ENCODE measurements at places on chromosomes 7 and 10.
A peak's percentile ranks its signal among the peaks of the same experiment; 100 is the strongest.

DNA sequence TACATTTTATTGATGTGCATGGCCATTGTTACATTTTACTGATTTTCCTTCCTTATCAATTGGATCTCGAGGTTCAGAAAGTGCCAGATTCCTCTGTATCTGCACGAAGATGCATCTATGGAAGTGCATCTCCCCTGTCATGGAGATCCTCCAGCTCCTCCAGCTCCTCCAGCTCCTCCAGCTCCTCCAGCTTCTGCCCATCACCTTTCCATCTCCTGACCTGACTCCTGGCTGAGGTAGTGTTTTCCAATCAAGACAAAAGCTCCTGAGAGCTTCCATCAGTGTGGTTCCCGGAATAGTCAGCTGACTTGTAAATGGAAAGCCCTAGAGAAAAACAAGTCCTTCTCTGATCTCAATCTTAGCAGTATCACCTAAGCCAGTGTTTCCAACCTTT, 90.8 kb upstream of the KLF6 start:
- no peak for DNase-seq

GRCh38 chr10:32949221-32949678, 8.8 kb downstream of the ITGB1 start:
- no peak for DNase-seq

DNA sequence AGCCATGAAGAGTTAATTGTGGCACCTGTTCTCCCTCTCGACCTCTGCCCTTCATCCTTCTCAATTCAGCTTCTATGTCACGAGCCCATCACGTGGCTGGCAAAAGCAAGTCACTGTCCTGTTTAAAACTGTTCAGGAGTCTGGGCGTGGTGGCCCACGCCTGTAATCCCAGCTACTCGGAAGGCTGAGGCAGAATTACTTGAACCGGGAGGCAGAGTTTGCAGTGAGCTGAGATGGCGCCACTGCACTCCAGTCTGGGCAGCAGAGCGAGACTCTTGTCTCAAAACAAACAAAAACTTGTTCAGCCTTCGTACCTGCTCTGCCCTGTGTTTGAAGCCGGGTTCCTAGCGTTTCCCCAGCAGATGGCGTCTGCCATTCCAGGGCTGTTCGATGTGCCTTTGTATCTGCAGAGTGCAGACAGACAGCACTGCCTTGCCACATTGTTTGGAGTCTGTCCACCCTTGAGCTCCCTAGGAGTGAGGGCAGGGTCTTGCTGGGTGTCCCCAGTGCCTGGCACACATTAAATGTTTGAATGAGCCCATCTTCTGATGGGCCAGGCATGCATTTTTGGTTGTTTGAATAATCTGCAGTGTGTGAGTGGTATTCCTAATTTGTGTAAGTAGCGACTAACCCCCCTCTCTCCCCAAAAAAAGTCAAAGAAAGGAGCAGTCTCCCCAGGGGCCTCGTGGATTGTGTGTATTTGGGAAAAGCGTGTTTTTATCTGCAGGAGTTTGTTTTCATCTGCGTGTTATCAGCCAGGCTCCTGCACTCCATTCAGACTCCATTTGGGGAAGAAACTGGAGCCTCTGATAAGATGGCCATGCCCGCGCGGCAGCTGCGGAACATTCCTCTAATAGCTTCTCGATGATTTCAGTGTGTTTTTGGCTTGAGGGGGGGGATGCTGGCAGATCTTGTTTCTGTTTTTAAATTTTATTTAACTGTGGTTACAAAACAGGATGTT, 61.2 kb downstream of the DNAJB6 start:
- DNase-seq: no peak

GRCh38 chr7:20232848-20233247, 15.7 kb upstream of the MACC1 start:
- DNase-seq: no peak

GRCh38 chr10:88116481-88116880, 253.1 kb downstream of the PTEN start:
- no peak for DNase-seq

GRCh38 chr10:10014846-10015245, 1002.8 kb upstream of the CELF2 start:
- DNase-seq: no peak

DNA sequence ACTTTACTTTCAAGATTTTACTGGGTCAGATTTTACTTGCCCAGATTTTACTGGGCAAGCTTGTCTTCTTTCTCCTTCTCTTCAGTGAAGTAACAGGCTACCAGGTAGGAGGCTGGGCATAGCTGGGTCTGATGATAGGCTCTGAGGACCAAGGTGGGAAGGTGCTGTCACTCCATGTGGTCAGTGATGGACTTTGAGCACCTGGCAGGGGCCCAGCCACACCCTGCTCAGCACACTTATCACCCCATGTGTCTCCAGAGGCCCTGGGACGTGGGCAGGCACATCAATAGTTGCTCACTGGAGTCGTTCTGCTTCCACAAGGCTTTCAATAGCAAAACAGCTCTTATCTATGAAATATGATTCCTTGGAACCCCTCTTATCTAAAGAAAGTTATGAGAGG, 70.5 kb upstream of the GPR26 start:
- no peak for DNase-seq

DNA sequence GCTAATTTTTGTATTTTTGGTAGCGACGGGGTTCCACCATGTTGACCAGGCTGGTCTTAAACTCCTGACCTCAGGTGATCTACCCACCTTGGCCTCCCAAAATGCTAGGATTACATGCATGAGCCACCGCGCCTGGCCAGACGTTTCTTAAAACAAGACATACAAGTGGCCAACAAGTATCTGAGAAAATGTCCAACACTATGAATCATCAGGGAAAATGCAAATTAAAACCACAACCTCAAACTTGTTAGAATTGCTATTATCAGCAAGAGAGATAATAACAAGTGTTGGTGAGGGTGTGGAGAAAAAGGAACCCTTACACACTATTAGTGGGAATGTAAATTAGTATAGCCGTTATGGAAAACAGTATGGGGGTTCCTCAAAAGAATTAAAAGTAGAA, 148.6 kb downstream of the SUGCT start:
- no peak for DNase-seq

DNA sequence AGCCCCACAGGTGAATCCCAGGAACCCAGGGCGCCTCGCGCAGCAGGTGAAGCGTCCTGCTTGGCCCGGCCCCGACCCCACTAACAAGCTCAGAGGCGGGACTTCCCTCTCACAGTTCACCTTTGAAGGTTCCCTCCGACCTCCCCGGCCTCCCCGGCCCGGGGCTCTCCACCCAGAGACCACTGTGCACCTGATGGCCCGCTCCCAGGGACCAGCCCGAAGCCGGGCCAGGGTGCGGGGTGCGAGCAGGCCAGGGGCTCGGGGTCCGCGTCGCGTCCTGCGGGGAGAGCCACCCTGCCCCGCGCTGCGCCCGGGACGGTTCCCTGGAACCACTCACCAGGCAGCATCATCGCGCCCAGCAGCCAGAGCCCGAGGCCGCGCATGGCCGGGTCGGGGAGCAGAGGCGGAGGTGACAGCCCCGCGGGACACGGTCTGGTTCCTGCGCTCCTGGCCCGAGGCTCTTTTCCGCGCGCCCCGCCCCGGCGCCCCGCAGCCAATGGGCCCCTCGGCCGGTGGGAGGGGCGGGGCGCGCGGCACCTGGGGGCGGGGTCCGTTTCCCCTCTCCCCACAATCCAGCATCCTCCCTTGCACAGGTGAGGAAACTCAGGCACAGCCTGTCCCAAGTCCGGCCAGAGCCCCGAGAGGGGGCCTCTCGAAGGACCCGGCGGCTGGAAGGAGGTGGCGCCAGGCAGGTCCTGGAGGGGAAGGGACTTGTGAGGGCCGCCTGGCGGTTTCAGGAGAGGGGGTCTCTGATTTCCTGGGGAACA, at the start of gene ADAM8:
TSS of gene ADAM8 (minus strand) at position 434 of the 767 bp plus-strand sequence. CDS start at position 383, 51 bp downstream.
- peak; percentile 77 for DNase-seq

DNA sequence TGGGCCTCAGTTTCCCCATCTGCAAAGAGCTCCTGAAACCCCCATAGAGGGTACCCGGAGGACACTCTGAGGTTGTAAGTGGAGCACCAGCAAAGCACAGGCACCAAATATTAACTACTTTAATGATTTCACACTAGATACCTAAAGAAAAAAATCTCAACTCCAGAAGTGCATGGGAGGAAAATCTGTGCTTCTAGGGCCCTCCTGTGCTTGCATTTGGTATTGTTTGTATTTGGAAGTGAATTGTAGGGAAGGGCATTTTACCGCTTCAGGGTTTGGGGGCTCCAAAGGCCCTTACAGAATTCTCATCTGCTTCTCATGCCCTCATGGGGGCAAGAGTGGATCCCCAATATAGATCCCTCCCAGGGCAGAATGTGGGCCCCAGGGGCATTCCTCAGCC, 22.4 kb upstream of the DRGX start:
- no peak for DNase-seq

DNA sequence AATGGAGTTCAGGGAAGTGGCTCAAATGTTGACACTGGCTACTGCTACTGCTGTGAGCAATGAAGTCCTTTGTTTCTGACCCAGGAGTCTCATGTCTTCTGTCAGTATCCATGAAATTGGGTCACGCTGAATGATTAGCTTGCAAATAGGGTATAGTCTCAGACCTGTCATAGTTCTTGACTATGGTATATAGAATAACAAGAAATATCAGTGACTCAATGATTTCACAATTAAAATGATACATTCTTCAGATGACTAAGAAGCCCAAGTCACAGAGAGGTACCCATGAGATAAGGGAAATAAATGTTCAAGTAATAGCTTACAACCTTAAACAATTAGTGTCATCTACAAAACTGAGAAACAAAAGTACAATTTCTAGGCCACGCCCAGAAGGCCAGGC, 89.3 kb downstream of the LYZL2 start:
- no peak for DNase-seq

- DNase-seq: no peak
Observed at GRCh38 chr7:38801786-38802185, 107.2 kb downstream of the VPS41 start.

GRCh38 chr7:156827587-156828203, 65.3 kb downstream of the LMBR1 start:
- no peak for DNase-seq

DNA sequence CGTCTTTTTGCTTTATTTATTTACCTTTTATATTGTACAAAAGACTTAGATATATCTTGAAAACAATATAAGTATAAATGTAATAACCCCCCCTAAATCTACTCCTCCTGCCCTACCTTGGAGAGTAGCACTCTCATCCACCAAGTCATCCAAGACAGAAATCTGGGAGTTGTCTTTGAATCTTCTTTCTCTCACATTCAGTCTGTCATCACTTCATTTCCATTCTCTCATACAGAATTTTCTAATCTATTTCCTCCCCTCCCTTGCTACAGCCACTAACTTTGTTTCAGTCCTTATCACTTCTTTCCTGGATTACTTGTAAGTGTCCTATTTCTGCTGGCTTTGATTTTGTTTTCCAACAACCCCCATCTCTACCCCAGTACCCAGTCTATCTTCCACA, 170.6 kb downstream of the SEMA3D start:
- no peak for DNase-seq

GRCh38 chr10:93573051-93573909, 6.8 kb downstream of the FFAR4 start:
- DNase-seq: no peak

DNA sequence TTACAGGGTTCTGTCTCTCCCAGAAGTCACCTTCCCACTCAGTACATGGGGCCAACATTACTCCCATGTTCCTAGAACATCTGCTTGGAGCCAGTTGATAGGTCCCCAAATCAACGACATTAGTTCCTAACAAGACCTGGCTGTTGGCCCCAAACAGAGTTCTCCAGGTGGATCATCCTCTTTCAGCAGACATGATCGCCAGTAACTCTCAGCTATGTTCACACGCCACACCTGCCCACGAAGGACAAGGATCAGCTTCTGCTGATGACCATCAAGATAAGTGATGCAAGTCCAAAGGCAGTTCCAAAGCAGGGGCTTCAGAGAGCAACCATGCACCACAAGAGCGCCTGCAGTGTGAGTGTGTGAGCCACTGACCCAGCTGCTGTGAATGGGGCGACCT, 11.0 kb downstream of the ZNF777 start:
- DNase-seq: no peak

GRCh38 chr7:104922182-104923009, 91.6 kb upstream of the KMT2E start:
- no peak for DNase-seq

- no peak for DNase-seq
Observed at GRCh38 chr7:95668504-95669018, 72.2 kb upstream of the PDK4 start.

DNA sequence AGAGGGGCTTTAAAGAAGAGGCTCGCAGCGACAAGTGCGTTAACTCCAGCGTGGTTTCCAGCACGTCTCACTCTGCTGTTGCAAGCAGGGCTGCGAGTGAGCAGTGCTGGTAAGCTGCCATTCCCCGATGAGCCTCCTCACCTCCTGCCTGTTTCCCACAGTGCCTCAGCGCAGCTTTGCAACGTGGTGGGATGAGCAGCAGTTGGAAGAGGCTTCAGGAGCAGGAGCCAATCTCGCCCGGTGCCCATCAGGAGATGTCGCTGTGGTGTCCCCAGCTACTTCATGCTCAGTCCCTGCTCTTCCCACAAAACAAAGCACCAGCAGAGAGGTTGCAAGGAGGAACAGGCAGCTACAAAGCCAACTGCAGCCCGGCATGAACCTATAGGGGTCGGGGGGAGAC, 2.4 kb upstream of the ADARB2 start:
- no peak for DNase-seq

- no peak for DNase-seq
Observed at GRCh38 chr7:68180761-68181160, 1184.1 kb downstream of the TYW1 start.

DNA sequence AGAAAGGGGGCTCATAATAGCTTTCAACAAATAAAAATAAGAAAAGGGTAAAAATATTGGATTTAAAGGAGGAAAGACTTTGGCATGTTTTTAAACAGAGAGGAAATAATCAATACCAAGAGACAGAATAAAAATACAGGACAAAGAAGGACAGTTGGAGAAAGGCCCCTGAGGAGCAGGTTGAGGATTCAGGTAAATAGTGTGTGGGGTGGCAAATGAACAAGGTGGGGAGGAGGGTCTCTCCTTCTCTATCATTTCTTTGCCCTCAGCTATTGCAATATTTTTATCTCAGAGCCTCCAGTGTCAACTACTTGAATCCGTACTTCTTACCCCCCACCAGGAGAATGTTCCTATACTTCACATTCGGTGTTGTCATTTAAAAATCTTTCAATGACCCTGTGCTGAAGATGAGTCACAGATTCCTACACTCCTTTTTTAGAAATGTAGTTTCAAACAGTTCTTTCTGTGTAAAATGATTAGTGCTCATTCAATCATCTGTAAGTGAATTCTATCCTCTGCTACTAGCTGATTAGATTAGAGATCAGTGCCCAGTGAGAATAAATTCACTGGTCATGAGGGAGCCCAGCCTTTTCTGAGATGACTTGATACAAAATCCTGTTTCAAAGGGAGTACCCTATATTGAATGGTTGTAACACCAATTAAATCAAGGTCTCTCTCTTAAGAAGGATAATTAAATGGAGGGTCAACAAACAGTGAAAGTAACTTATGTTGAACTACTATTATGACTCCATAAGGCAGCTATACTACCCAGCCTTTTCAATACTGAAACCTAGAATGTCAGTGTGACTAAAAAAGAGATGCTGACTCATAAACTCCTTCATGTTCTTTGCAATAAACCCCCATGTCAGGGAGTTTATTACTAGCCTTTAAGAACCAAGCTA, 50.4 kb upstream of the WNT16 start:
- DNase-seq: no peak

All from activated naive CD8-positive, alpha-beta T cell treated with anti-CD3 and anti-CD28 coated beads for 36 hours (primary cell).